ENCODE measurements at places on chromosomes 12 and 14.

- no peak for DNase-seq
These were observed 157.6 kb upstream of the LRFN5 start for GRCh38 chr14:41449066-41449465.

- DNase-seq: no peak
These were observed 26.1 kb downstream of the SDR9C7 start for GRCh38 chr12:56908136-56908535.

- no peak for DNase-seq
These were observed 334.1 kb upstream of the RGS6 start for GRCh38 chr14:71597955-71598660.

DNA sequence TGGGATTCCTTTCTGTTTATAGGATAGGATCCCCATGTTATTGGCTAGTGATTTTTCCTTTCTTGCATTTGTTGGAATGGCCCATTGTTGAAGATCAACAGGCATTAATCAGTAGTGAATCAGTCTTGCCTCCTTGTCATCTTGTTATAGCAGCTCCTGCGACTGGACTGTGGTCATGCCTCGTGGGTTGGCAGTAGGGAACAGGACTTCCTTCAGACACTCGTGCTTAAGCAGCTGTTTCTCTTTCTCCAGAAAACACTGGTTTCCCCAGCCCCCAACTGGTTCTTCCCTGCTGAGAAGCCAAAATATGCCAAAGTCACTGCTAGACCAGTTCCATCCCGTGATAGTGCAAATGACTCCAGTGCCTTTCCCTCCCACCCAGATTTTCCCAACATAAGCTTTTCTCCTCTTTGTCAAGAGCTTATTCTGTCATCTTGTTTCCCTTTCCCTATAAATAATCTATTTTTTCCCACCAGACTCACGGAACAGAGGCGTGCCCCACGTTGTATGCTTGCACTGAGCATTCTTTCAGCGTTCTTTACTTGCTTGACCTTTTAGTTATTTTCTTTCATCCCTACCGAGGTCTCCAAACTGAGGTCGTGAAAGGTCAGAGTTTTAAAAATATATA is 83.5 kb downstream of the SAMD4A start:
- no peak for DNase-seq

DNA sequence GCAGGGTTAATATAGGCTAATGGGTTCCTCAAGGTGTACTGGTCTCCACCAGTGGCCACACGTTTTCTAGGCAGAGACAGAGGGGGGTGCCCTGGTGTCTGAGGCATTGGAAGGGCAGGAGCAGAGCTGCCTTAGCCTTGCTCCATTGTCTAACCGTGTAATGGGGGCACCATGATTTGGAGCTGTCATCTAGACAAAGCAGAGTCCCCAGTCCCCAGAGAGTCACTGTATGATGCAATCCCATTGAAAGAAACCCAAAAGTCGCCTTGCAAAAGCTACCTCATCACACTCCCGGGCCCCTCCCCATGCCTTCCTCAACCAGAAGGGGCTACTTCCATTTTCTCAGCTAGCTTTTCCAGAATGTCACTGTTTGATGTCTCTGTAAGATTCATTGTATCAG is 487.1 kb downstream of the AACS start:
- no peak for DNase-seq

DNA sequence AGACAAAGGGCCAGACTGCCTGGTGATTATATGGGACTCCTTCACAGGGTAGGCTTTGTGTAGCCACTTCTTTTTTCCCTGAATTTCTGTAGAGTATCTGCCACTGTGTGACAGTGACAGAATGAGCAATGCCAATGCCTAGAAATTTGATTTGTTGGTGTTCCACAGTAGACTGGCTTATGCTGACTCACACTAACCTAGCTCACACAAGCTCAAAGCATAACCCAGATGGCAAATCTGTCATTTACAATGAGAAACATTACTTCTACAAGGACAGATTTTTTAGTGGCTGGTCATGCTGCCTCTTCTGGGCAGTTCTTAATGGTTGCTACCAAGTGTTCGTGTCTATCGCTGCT is 15.9 kb downstream of the CFAP251 start:
- no peak for DNase-seq

DNA sequence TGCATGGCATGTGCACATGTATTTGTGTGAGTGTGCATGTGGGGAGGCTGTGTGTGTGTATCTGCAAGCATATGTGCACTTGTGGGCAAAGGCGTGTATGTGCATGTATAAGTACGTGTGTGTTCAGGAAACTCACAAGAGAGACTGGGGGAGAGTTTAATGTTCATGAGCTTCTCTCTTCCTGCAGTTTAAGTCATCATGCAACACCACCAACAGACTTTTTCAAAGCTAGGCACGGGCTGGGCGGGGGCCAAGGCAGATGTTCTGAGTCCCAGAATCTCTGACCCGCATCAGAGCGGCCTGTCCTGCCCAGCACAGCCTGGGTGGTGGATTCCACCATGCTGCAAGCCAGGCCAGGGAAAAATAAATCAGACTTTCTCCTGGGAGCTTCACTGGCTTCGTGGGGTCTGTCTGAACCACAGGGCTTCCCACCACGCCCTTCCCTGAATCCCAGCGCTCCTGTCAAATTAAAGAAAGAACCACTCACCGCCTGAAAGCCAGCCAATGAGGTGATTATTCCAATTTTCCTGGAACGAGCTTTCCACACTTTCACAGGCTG is 75.7 kb downstream of the PITPNM2 start:
- peak; percentile 9 for DNase-seq

DNA sequence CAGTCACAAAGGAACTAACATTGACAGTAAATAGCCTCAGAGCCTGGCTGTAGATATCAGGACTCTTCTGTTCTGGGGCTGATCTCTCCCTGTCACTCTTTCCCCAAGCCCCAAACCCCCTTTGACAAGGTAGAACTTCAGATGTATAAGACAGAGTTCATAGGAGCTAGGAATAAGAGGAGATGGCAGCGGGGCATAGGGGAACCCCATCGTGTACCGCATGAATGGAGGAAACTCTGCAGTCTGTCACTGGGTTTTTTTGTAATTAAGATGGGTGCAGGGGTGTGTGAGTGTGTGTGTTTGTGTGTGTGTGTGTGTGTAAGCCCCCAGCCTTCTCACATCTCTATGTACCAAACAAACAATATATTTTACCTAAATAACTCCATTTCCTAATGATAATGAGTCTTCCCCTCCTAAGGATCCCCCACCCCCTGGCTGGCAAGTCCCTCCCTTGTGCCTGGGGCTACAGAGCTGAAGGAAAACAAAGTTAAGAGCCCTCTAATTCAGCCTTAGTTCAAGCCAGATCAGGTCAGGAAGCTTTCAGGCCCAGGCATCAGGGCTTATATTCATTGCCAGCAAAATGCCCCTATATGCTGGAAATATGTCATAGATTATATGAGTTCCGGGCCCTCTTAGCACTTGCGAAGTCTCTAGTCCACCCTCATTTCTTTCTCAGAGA is 9.1 kb upstream of the HOXC4 start:
- DNase-seq: no peak

- no peak for DNase-seq
These were observed 46.5 kb upstream of the TSPAN11 start for GRCh38 chr12:30880061-30880460.

GRCh38 chr12:34602213-34602940 is 580.1 kb downstream of the ALG10 start:
- DNase-seq: no peak

DNA sequence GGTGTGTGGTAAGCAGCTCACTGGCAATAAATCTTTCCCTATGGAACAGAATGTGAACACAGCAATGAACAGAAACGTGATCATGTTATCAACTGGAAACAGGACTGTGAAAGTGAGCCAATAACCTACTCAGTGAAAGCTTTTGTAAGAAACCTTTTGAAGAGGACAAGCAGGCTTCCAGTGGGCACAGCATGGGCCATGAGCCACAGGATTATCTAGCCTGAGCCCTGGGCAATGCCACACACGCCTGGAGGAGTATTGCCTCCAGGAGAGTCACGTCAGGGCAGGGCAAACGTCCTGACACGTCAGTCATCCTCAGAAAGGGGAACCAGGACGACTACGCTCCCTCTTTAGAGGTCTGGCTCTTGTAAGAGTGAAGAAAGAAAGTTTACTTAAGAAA is 32.3 kb downstream of the NRDE2 start:
- no peak for DNase-seq

GRCh38 chr12:6224550-6224949 is 24.4 kb downstream of the CD9 start:
- DNase-seq: no peak

GRCh38 chr14:38199076-38199475 is 8.6 kb upstream of the SSTR1 start:
- DNase-seq: no peak

DNA sequence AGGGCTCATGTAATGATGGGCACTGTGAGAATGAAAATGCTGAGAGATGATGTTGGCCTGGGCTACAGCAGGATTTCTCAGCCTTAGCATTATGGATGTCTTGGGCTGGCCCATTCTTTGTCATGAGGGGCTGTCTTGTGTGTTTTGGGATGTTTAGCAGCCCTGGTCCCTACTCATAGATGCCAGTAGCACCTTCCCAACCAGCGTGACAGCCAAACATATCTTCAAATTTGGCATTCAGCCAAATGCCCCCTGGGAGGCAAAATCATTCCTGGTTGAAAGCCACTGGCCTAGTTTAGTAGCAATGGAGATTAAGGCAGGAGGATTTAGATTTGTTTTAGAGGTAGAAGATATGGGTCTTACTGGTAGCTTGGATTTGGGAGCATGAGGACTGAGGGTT is 26.6 kb downstream of the UBE3B start:
- no peak for DNase-seq

DNA sequence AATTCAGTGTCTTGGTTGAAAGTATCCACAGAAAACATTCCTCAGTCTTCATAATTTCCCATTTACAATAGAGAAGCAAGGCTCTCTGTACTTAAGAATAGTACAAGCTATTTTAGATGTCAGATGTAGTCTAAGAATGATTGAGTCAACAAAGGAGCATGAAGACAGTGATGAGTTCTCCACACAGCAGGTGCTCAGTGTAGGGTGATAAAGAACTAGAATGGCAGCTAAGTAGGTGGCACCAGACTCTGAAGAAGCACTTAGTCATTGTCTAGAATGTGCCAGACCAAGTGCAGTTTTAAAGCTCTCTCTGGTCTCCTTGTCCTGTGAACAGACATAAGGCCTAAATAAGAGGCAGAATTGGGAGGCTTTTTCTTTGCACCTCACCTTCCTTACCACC is 504.6 kb downstream of the NRXN3 start:
- DNase-seq: no peak

GRCh38 chr12:27627123-27627852 is 69.0 kb upstream of the REP15 start:
- no peak for DNase-seq

DNA sequence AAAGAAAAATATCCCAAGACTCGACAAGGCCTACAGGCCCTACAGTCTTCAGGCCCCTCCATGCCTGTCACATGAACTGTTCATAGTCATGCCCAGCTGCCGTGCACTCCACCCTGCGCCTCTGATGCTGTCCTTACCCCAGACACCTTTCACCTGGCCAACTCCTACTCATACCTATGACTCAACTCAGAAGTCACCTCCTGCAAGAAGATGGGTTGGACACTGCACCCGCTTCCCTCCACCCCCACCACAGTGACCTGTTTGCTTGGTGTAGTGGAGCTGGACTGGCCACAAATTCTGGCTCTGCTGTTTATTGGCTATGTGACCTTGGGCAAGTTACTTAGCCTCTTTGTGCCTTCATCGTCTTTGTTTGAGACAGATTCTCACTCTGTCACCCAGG is 56.2 kb downstream of the PHETA1 start:
- no peak for DNase-seq

DNA sequence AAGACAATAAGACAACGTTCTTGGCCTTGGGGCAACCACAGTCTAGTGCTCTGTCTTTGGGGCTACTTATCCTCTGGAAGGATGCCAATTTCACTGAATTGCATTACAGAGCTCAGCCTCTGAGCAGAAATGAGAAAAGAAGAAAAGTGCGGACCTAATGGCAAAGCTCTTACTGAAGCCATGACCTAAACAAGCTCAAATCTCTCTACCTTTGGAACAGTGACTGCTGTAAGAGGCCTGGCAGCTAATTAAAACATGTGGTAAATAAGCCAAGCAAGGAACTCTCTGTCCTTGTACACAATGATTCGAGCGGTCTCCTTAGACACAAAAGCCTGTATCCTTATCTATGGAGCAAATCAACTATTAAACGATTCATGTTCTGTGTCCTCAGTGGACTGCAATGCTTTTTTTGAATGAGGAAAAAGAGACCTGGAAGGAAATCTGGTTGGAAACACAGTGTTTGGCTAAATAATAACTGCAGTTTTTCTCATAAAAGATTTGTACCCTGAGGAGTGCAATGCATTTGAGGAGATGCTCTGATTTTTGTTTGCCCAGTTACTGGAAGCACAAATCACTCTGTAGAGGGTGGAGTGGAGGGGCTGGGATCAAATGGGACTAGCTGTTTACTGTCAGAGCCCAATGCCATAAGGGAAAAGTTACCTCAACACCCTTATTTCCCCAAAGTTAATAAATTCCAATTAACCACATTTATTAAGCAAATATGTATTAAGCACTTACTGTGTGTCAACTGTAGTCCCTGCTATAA is 113.9 kb downstream of the NDUFA12 start:
- DNase-seq: no peak

DNA sequence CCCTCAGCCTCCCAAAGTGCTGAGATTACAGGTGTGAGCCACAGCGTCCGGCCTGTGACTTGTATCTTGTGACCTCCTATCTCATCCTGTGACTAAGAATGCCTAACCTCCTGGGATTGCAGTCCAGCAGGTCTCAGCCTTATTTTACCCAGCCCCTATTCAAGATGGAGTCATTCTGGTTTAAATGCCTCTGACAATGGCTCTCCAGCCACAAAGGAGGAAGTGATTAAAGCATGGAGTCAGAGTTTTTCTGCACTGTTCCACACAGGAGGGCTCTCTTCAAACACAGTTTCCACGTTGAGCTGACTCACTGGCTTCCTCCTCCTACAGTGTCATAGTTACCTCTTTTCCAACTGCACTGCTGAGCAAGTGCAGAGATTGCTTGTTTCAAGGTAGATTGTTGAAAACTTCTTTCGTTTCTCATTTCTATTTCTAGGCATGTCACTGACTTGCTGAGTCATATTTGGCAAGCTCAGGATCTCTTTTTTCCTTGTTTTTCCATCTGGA is 383.8 kb downstream of the PCNX1 start:
- peak; percentile 22 for DNase-seq

DNA sequence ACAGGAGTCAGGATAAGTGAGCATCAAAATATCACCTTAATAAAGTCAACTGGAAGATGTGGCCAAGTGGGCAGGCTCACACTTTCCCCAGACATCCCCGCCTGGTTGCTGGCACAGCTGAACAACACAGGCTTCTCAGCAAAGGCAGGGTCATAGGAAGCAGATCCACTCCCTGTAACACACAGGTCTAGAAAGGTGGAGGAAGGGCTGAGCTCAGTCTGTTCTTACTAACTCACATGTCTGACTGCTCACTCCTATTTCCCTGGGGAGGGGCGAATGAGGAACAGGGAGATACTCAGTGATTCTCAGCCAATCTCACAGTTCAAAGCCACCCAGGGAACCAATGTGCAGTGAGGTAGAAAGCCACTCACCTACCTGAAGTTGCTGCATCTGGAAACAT is 45.0 kb upstream of the AMN1 start:
- no peak for DNase-seq

- no peak for DNase-seq
These were observed 188.8 kb downstream of the ESRRB start for GRCh38 chr14:76564471-76565422.

All from CD4-positive, alpha-beta T cell treated with Interleukin-4 for 4 hours (primary cell).